ENCODE measurements at places on chromosomes 13 and 19. TPM values are rescaled to one million over a fixed set of nuclear protein-coding genes. Genes with fewer than 3 reads are reported as not detected.

Gene GPR4
- total RNA-seq, result 0.09 TPM

Gene SLC7A10
- not detected for total RNA-seq

Gene CEACAM16
- total RNA-seq, result not detected

Gene ZNF805
- total RNA-seq, result 8.9 TPM

Gene TNFSF11
- total RNA-seq, result 0.32 TPM

Gene SPRED3
- total RNA-seq, result 6.7 TPM

Gene GIPR
- total RNA-seq, result 7.0 TPM

Gene SIGLEC10
- total RNA-seq, result not detected

Gene ALOX5AP
- total RNA-seq, result 36.2 TPM

Gene FAM124A
- 0.35 TPM for total RNA-seq

Gene ZNF254
- 10.7 TPM for total RNA-seq

Gene ZNF563
- 10.8 TPM for total RNA-seq

All from activated naive CD4-positive, alpha-beta T cell treated with anti-CD3 and anti-CD28 coated beads, Interleukin-2, amount 50 U/mL, for 72 hours (primary cell).